ENCODE measurements at places on chromosomes 5 and 9.

- no peaks in the 10 kb centered on the region for H3K4me1 ChIP-seq
- no peaks in the 10 kb centered on the region for H3K36me3 ChIP-seq
- H3K27me3 ChIP-seq: no peaks in the 10 kb centered on the region
- no peak overlapping the region for H3K27ac ChIP-seq
- no peak overlapping the region for H3K4me3 ChIP-seq
- no peak for DNase-seq
Measured at GRCh38 chr5:97846643-97847042, 663.6 kb upstream of the RIOK2 start.

DNA sequence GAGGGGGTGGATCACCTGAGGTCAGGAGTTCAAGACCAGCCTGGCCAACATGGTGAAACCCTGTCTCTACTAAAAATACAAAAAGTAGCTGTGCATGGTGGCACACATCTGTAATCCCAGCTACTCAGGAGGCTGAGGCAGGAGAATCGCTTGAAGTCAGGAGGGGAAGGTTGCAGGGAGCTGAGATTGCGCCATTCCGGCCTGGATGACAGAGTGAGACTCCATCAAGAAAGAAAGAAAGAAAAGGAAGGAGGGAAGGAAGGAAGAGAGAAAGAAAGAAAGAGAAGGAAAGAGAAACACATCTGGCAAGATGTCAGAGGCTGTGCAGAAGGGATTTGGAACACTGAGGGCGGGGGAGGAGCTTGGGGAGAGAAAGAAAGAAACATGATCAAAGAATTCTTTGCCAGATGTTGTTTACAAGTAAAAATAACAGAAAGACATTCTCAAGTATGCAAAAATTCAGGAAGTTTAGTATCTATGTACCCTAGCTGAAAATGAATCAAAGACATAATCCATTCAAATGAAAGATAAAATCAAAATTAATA is 93.7 kb downstream of the AK8 start:
- no peaks in the 10 kb centered on the region for H3K27me3 ChIP-seq
- H3K36me3 ChIP-seq: no peaks in the 10 kb centered on the region
- H3K4me3 ChIP-seq: no peak overlapping the region
- no peak overlapping the region for H3K27ac ChIP-seq
- DNase-seq: no peak

DNA sequence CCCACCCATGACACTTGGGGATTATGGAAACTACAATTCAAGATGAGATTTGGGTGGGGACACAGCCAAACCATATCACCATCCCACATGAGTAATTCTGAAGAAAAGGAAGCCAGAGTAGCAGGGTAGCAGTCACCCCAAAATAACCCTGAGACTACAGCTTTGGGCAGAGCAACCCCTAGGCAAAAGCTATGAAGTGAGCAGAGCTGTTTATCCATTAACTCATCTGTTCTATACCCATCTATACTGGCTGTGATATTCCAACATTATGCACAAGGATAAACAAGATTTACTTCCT is 12.3 kb upstream of the REEP5 start:
- H3K27ac ChIP-seq: no peak overlapping the region
- H3K27me3 ChIP-seq: no peaks in the 10 kb centered on the region
- no peaks in the 10 kb centered on the region for H3K36me3 ChIP-seq
- DNase-seq: no peak
- H3K4me1 ChIP-seq: 0 out of 2 replicates have a peak, but pooled peaks cover 2% of the 10 kb centered on the region
- no peak overlapping the region for H3K4me3 ChIP-seq

DNA sequence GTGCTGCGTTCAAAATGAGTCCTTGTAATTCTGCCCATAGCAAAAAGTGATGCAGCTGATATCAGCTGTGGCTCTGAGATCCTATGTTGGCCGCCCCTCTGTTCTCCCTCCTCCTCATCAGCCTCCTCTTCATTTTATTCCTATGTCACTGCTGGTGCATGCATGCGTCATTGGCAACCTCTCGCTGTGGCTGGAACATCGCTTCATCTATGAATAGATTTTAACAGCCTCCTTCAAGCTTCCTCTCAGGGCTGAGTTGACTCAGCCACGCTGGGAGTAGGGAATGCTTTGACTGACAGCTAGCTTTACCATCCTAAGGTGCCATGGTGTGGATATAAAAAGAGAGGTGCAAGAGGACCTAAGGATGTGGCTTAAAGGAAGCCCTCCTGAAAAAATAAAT is 303.5 kb downstream of the PLK2 start:
- no peaks in the 10 kb centered on the region for H3K27me3 ChIP-seq
- H3K36me3 ChIP-seq: no peaks in the 10 kb centered on the region
- no peak overlapping the region for H3K27ac ChIP-seq

- no peak overlapping the region for H3K4me3 ChIP-seq
- H3K4me1 ChIP-seq: peaks cover 13% of the 10 kb centered on the region
- H3K27me3 ChIP-seq: no peaks in the 10 kb centered on the region
Measured at GRCh38 chr9:114196979-114197622, 41.8 kb downstream of the COL27A1 start.

GRCh38 chr9:136011703-136012496 is 50.7 kb upstream of the UBAC1 start:
- peaks cover 30% of the 10 kb centered on the region for H3K4me1 ChIP-seq
- H3K27me3 ChIP-seq: no peaks in the 10 kb centered on the region
- H3K27ac ChIP-seq: no peak overlapping the region
- H3K36me3 ChIP-seq: no peaks in the 10 kb centered on the region
- H3K4me3 ChIP-seq: no peak overlapping the region

DNA sequence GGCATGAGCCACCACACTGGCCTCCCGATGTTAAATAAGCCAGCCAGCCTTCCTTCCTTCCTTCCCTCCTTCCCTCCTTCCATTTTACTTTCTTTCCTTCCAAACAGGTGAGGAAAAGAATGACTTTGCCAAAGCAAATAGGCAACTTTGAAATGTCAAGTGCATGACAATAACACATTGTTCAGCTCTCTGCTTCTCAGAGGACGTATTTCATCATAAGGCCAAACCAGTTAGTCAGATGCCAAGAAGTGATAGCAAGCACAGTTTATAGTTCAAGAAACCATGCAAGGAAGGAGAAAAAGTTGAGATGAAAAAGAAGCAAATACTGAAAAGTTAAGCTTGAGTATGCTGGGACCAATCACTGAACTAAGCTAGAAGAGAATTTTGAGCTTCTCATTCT is 29.5 kb downstream of the POU4F3 start:
- no peak overlapping the region for H3K27ac ChIP-seq
- no peak for DNase-seq
- no peaks in the 10 kb centered on the region for H3K27me3 ChIP-seq
- H3K4me3 ChIP-seq: no peak overlapping the region
- no peaks in the 10 kb centered on the region for H3K4me1 ChIP-seq
- no peaks in the 10 kb centered on the region for H3K36me3 ChIP-seq

DNA sequence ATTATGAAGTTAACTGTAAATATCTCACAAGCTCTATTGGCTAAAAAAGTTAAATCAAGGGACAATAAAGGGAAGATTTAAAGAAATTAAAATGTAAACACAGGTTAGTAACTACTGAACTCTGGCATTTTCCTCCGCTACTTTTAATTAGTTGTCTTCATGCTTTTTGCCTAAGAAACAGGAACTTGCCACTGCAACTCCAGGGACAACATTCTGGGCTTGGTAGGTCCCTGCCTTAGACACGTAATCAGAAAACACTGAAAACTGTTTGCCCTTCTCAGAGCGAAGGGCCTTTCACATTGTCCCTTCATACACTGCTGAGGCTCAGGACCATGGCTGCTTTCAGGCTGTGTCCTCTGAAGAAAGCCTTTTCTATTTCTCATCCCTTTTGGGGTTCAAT is 118.7 kb downstream of the CCDC192 start:
- no peak overlapping the region for H3K4me3 ChIP-seq
- no peak overlapping the region for H3K27ac ChIP-seq
- no peak for DNase-seq
- no peaks in the 10 kb centered on the region for H3K36me3 ChIP-seq
- H3K27me3 ChIP-seq: no peaks in the 10 kb centered on the region

GRCh38 chr9:80789831-80790230 is 899.5 kb downstream of the TLE1 start:
- DNase-seq: no peak
- no peak overlapping the region for H3K27ac ChIP-seq
- no peaks in the 10 kb centered on the region for H3K27me3 ChIP-seq
- H3K36me3 ChIP-seq: no peaks in the 10 kb centered on the region

DNA sequence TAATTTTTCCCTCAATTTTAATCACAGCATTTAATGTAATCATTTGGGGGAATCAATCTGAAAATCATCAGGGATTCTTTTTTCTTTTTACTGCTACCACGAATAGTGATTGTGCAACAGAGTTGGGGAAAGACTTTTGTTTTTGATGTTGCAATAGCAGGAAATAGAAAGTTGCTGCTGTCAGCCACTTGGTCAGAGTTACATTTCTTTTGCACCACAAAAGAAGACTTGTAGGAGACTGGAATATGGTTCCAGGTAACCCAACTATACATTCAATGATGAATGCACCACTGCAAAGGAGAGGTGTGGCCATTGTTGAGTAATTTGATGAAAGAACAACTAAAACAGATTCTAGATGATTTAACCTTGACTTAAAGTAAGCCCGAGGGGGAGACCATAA is 46.3 kb upstream of the PALM2AKAP2 start:
- no peak for DNase-seq
- H3K4me1 ChIP-seq: no peaks in the 10 kb centered on the region
- no peaks in the 10 kb centered on the region for H3K27me3 ChIP-seq
- no peak overlapping the region for H3K4me3 ChIP-seq
- no peak overlapping the region for H3K27ac ChIP-seq

GRCh38 chr5:64854855-64855254 is 86.1 kb downstream of the CWC27 start:
- H3K36me3 ChIP-seq: no peaks in the 10 kb centered on the region
- H3K4me1 ChIP-seq: no peaks in the 10 kb centered on the region
- no peak overlapping the region for H3K4me3 ChIP-seq
- no peaks in the 10 kb centered on the region for H3K27me3 ChIP-seq

DNA sequence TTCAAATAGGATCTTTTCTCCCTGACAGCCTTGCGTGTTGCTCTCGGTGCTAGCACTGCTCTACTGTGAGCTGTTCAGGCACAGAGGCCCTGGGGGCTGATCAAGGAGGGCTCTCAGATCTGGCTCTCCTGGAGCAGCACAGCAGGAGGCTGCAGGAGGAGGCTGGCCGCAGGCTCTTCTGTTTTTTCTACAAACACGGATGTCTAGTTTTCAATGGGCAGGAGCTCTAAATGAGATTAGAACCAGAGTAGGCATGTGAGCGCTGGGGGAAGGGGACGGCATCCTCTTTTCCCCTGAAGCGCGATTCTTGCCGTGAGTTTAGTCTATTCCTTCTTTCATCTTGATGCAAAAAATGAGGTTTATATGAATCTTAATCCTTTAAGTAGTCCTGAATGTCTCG is 61.7 kb upstream of the IRX4 start:
- no peaks in the 10 kb centered on the region for H3K4me1 ChIP-seq
- DNase-seq: no peak
- H3K4me3 ChIP-seq: no peak overlapping the region
- H3K27me3 ChIP-seq: no peaks in the 10 kb centered on the region
- H3K36me3 ChIP-seq: no peaks in the 10 kb centered on the region

GRCh38 chr5:143448518-143448917 is 45.0 kb upstream of the NR3C1 start:
- H3K4me1 ChIP-seq: no peaks in the 10 kb centered on the region
- no peak overlapping the region for H3K27ac ChIP-seq
- H3K36me3 ChIP-seq: no peaks in the 10 kb centered on the region
- H3K27me3 ChIP-seq: no peaks in the 10 kb centered on the region
- H3K4me3 ChIP-seq: no peak overlapping the region

- no peak overlapping the region for H3K27ac ChIP-seq
- H3K4me1 ChIP-seq: peaks cover 20% of the 10 kb centered on the region
- DNase-seq: no peak
- no peaks in the 10 kb centered on the region for H3K27me3 ChIP-seq
Measured at GRCh38 chr9:522658-523057, 308.0 kb downstream of the DOCK8 start.

- H3K27me3 ChIP-seq: no peaks in the 10 kb centered on the region
- peak; percentile 29 for DNase-seq
- H3K4me1 ChIP-seq: no peaks in the 10 kb centered on the region
- H3K36me3 ChIP-seq: no peaks in the 10 kb centered on the region
- no peak overlapping the region for H3K4me3 ChIP-seq
Measured at GRCh38 chr5:156835905-156836304, 14.2 kb upstream of the PPP1R2B start.

DNA sequence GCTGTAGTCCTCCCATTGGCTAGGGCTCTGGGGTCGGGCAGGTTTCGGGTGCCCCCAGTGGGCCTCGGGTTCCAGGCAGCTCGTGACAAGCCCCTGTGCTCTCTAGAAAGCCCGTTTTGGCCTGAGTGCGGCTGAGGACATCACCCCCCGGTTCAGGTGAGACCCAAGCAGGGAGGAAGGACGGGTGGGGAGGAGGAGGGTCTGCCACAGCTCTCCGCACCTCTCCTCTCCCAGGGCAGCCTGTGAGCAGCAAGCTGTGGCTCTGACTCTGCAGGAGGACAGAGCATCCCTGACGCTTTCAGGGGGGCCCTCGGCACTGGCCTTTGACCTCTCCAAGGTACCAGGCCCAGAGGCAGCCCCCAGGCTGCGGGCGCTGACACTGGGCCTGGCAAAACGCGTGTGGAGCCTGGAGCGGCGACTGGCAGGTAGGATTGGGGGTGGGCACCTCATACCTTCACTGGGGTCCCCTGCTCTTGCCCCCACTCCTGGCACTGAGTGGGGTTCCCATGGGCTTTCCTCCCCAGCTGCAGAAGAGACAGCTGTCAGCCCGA is 672 bp downstream of the PAXX start:
- H3K4me1 ChIP-seq: peaks cover 57% of the 10 kb centered on the region
- no peak for DNase-seq

DNA sequence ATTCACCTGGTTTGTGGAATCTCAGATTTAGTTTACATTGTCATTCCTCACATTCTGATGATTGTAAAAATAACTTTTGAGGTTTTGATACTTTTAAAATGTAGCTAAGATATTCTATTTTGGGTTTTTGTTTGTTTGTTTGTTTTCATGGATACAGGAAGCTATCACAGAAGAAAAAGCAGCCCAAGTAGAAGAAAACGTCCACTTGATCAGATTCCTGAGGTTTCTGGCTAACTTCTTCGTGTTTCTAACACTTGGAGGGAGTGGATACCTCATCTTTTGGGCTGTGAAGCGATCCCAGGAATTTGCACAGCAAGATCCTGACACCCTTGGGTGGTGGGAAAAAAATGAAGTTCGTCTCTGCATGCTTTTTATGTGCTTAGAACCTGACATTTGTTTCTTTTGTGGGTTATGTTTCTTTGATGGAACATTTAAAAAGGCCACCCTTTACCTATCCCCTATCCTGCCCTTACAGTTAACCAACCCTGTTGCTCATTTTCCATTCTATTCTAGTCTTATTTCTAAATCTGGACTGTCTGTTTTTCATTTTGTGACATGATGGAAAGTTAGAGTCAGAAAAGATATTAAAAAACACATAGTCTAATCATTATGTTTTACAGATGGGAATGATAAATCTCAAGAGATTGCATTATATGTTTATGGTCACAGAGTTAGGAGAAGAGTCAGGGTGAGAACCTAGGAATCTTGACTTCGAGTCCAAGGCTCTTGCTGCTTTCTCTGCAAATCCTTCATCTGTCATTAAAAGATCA is 163.7 kb downstream of the ALDH1A1 start:
- H3K27ac ChIP-seq: no peak overlapping the region
- H3K36me3 ChIP-seq: no peaks in the 10 kb centered on the region
- no peaks in the 10 kb centered on the region for H3K27me3 ChIP-seq

Data from Caco-2 (cell line).